Activated CD4-positive, alpha-beta T cell treated with anti-CD3 and anti-CD28 coated beads for 36 hours (primary cell): ENCODE measurements at places on chromosomes 3 and 15.

GRCh38 chr3:184616436-184616835 lies 54.9 kb downstream of the EPHB3 start:
- DNase-seq, result no peak

- no peak for DNase-seq
Observed at GRCh38 chr3:2354702-2355101, 256.0 kb downstream of the CNTN4 start.

GRCh38 chr3:127822041-127822681 lies at the start of gene MGLL:
TSS of gene MGLL (minus strand) at chr3:127822515. CDS start at chr3:127822318, 197 bp downstream.
- DNase-seq, result no peak

- DNase-seq, result no peak
Observed at GRCh38 chr15:43241100-43241499, 20.3 kb upstream of the EPB42 start.

DNA sequence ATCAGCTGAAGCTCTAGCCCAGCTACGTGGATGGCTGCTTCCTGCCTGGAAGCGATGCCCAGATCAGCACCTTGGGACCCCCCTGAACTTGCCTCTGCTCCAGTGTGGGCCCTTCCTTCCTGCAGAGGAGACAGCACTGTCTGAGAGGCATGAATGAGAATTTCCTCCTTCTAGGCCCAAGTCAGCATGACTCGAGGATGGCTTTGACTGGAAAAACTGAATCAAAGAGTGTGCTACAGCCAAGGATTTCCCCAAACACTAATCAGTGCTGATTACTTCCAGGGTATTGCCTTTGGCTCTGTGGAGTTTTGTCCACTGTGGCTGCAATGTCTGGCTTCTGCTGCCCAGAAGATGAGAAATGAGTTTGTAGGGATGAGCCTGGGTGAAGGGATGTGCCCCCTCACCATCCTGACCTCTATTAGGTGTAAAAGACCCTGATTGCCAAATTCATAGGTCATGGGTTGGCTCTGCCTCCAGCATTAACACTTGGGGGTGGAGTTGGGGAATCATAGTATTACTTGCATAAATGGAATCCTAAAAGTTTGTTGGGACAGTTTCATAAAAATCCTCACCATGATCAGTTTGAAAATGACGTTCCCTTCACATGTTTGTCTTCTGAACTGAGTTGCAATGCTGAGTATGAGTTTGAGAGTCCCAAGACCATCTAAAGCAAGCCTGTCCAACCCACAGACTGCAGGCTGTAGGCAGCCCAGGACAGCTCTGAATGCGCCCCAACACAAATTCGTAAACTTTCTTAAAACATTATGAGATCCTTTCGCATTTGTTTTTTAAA lies 36.7 kb downstream of the FLNB start:
- DNase-seq, result no peak

- DNase-seq, result peak; percentile 91
Observed at GRCh38 chr15:70486451-70487386, 276.6 kb downstream of the UACA start.

GRCh38 chr3:43870120-43870519 lies 179.4 kb downstream of the ABHD5 start:
- no peak for DNase-seq

- DNase-seq, result no peak
Observed at GRCh38 chr15:100115711-100116090, 226.1 kb downstream of the ADAMTS17 start.

DNA sequence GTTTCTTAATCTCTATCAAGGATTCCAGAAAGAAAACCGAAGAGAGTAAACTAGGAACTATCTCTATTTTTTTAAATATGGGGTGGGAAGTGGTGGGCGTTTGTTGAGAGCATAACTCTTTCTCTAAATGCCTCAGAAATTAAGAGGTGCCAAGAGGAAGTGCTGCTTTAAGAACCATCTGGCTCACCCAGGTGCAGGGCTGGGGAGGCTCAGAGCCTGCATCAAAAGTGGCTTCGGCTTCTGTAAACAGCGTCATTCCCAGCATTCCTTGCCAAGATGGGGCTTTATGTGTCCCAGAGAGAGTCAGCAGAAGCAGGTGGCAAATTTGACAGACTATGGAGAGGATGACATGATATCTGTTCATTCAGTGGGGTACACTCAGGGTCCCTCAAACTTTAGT lies 123.3 kb upstream of the BFSP2 start:
- DNase-seq, result peak; percentile 7

DNA sequence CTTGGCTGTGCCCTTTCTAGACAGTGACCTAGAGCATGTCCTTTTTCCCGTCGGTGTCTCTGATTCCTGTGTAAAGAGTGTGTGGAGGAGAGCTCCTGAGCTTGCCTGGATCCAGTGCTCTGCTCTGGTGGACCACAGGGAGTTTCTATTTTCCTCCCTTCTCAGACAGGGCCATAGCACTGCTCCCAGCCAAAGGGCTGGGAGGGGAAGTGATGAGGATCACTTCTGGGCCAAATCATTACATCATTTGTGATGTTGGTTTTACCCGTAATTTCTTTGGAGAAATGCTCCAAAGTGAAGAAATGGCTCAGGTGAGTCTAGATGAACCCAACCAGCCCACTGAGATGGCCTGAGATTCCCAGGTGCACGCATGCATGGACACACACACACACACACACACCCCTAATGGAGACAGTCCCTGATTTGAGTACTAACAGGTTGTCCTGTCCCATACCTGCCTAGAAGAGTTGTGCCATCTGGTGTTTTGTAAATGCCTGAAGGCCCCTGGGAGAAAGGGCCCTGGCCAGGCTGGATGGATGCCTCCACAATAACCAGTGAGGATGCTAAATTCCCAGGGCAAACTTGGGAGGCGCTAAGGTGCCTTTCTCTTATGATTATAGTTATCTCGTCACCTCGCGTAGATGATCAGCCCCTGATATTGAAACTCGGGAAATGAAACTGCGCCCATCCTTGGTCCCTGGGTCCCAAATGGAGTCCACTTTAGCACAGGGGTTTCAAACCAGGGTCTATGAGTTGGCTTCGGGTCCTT lies 86.9 kb downstream of the ASB7 start:
- DNase-seq, result no peak

GRCh38 chr3:139455855-139456254 lies 20.5 kb downstream of the RBP2 start:
- no peak for DNase-seq

GRCh38 chr15:67740405-67740804 lies 84.9 kb upstream of the SKOR1 start:
- no peak for DNase-seq
